Kidney tubule cell (primary cell): ENCODE measurements at places on chromosomes 1 and 21.

GRCh38 chr1:6777813-6778212 lies 7.4 kb upstream of the CAMTA1 start:
- no peak for DNase-seq

DNA sequence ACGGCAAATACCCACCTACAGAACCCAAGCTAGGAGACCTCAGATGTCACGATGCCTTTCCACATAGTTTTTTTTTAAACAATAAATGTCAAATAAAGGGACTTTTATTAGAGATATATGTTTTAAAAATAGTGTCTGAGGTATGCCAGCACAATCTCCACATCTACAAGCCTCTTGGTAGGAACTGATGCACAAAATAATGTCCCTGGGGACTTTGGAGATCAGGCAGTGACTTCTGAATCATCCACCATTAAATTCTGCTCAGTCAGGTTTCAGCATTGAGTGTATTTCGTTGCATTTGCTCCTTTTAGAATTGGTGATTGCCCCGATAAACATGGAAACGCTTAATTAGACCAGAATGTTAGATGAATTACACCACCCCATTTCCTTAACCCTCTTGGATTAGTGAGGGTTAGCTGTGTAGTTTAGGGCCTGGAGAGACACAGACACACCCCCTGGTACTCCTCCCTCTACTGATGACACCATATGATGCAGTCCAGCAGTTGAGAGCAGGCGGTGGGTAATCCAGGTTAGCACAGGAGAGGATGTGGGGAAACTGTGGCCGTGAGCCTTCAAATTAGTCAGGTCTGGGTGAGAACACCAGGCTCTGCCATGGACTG lies 33.6 kb downstream of the LGR6 start:
- DNase-seq = no peak

DNA sequence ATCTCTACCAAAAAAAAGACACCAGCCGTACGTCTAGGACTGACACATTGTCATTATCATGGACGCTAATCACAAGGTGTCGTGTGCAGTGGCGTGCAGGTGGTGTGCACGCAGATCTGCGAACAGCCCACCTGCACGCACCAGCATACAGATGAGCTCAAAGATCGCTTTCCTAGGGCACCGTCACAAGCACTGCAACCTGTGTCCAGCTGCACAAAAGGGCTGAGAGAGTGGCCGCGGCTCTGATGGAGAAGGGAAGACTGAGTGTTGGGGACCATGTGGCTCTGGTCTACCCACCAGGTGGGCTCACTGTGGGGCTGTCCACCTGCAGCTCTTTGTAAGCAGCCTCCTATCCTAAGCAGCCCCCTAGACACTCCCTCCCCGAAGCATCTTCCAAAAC lies 50.9 kb downstream of the S100B start:
- no peak for DNase-seq

DNA sequence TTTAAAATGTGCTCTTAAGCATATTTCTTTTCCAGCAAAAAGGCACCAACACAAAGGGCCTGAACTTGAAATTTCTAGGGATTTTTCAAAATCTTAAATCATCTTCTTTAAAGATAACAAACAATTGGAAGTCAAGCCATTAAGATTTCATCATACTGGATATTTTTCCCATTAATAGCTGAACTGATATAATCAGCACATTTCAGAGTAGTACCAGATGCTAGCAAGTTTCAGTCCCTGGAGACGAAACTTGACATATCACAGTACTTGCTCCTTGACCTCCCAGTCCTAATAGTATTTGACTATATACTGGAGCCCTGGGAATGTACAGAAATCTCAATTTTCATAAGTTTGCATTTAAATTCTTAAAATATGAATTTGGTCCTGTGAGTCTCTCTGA lies 10.2 kb upstream of the CDC7 start:
- no peak for DNase-seq

- DNase-seq = peak; percentile 64
These were observed at the start of gene AVPR1B for GRCh38 chr1:206117151-206117948. TSS of gene AVPR1B (minus strand) at chr1:206117388. CDS start at chr1:206116890, 498 bp downstream.

- no peak for DNase-seq
These were observed 365.9 kb downstream of the COL11A1 start for GRCh38 chr1:102742426-102742825.

DNA sequence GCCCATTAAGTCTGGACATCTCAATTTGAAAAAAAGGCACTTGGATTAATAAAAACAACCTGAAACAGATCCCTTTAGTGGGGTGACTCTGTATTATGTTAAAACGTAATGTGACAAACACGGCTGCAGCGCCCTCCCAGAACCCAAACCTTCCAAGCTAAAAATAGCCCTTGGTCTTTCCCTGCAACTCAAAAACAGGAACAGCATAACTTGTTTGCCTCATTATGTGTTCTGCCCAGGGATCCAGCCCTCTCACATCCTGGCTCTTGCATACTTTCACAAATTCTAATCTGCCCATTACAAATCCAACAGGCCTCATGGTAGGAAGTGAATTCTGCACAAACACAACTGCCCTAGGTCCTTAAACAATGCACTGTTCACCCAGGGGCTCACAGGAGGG lies 94.7 kb upstream of the GADD45A start:
- no peak for DNase-seq

GRCh38 chr1:11730429-11730891 lies 5.5 kb upstream of the AGTRAP start:
- DNase-seq = no peak

DNA sequence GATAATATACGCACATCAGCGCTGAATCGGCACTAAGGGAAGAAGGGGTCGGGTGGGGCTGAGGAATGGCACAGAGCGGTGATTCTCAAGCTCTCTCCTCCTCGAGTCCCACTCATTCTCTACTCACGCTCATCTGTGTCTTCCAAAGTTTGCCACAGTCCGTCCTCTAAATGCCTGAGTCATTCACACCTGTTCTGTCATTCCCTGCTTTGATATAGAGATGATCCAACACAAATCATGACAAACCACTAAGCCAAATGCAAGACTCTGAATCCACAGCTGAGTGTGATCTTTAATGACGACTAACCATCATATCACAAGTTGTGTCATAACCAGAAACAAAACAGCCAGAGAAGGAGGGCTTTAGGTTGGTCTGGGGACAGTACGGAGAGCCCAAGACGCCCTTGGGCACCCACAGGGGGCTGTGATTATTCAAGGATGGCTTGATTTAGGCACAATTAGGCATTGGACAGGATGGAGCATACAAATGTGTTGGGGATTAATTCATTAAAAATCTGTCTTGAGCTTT lies 501.5 kb downstream of the KIF26B start:
- DNase-seq = no peak

- DNase-seq = no peak
These were observed 80.3 kb downstream of the RNF220 start for GRCh38 chr1:44485229-44485933.

GRCh38 chr1:184052194-184052559 lies 647 bp downstream of the TSEN15 start:
- DNase-seq = peak; percentile 2

DNA sequence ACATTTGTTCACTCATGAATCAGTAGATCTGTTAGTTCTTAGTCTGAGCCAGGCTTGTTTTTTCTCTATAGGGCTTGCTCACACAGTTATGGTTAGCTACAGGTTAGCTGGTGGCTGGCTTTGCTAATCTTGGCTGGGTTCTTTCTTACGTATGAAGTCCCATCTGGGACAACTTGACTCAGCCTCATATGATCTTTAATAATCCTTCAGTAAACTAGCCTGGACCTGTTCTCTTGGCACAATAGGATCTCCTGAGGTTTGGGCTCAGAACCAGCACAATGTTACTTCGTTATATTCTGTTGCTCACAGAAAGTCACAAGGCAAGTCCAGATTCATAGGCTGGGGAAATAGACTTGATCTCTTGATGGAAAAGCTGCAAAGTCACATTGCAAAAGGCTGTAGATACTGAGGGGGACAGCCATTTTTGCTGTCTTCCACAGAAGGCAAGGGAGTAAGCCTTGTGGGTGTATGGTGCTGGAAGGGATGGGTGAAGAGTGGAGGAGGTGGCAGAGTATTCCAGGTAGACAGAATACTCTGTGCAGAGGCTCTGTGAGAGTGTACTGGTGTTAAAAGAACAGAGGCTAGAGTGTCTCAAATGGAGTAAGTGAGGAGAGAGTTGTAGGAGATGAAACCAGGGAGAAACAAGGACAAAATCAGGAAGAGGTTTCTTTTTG lies 24.4 kb downstream of the EFCAB7 start:
- no peak for DNase-seq

DNA sequence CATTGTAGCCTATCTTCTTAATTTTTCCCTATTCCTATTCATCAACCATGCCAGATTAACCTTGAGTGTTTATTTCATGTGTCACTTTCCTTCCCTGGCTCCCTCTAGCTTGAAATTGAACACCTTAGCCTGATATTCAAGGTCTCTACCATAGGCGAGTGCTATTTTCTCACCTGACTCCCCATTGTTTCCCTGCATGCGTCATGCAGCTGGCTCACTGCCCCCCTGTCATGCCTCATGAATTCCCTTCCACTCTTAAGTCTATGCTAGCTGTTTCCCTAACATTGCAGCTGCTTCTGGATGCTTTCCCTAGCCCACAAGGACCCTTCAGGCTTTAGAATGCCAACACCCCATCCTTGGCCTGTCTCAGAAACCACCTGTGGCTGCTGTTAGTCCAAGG lies 56.7 kb upstream of the CD1D start:
- peak; percentile 96 for DNase-seq

DNA sequence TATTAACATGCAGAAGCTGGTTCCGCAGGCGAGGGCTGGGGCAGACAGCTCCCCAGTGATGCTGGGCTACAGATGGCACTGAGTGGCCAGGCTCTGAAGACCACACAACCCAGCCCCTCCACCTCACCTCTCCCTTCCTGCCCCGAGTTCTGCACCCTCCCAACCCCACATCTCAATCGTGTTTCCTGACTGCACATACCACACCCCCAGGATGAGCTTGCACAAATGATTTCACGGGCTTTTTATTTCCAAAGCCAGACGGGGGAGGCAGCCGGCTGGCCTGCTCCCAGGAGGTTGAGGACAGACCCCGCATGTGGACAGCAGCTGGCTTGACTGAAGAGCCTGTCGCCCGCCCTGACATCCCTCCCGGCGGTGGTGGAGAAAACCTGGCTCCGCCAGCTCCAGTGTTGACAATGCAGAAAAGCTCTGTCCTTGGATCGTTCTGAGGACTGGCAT lies 21.4 kb upstream of the ALDH4A1 start:
- no peak for DNase-seq

DNA sequence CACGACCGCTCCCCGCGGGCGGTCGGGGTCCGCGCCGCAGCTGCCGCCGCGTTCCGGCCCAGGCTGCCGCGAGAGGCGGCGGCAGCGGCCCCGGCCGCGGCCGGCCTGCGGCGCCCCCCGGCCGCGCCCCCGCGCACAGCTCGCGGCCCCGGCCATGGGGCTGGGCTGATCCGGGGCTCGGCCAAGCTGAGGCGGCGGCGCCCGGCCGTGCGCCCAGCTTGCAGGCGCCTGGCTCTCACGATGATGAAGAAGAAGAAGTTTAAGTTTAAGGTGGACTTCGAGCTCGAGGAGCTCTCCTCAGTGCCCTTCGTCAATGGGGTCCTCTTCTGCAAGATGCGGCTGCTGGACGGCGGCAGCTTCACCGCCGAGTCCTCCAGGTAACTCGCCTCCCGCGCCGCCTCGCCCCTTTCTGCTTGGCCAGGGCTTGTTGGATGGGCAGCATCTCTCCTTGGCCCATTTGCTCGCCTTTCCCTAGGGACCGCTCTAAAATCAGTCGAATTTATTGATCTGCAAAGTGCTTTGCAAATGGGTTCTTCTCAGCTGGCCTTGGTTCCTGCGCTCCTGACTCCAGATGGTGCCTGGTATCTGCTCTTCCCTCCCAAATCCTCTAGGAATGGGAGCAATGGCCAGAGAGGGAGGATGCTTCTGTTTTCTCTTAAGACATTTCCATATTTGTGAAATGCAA lies 431 bp downstream of the EEIG2 start:
- DNase-seq = peak; percentile 15

GRCh38 chr1:171507435-171507834 lies 22.1 kb downstream of the PRRC2C start:
- peak; percentile 18 for DNase-seq

DNA sequence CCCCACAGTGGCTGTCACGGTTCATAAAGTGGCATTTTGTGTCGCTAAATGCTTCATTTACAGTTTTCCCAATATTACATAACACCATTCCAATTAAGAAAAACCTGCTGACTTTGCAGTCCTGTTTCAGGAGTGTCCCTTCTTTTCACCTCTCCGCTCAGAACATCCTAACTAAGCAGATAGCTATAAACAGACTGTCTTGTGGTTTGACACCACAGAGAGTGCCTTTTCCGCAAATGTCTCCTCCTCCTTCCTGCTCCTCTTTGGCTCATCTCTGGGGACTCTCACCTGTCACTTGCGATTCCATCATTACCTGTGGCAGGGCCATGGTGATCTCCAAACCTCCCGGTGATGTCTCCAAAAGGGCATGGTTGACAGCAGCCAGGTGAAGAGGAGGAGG lies 119.0 kb downstream of the CNIH3 start:
- no peak for DNase-seq

GRCh38 chr1:173520799-173521198 lies 43.7 kb downstream of the PRDX6 start:
- no peak for DNase-seq

DNA sequence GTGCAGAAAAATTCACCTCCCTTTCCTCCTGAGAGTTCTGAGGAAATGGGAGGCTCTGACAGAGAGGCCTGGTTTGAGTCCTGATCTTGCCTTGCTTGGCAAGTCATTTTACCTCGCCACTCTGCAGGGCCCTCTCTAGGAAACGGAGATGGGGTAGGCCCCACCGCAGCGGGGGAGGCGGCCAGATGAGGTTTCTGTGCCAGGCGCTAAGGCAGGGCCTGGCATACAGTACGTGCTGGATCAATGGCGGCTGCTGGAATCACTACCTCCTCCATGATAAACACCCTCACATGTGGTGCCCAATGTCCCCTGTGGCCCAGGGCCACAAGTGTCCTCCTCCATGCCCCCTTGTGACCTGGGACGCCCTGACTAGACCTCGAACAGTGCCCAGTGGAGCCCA lies 499 bp upstream of the PLEKHG5 start:
- no peak for DNase-seq

GRCh38 chr1:201419746-201420607 lies 1.6 kb downstream of the TNNI1 start:
- no peak for DNase-seq
